Head of caudate nucleus (tissue), 42 donors: ENCODE measurements at places on chromosomes 5 and 9.

GRCh38 chr5:141260458-141261237 lies 15.5 kb downstream of the PCDHB15 start:
- DNase-seq, result no peak

GRCh38 chr9:125126019-125126746 lies 17.1 kb downstream of the SCAI start:
- DNase-seq, result peak; percentile 50

DNA sequence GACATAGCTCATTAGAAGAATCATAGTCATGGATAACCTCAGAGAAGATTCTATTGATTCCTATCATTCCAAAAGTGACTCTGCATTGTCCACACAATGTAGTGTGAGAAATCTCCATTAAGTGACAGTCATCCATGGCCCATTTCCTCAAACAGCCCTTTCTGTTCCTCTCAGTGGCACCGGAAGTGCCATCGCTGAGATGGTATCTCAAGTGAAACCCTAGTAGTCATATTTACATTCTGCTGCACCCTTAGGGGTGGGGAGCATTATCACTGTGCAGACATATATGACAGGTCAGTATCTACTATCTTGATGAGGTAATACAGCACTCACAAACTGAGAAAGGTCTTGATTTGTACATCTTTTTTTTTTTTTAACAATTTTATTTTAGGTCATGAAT lies 55.4 kb upstream of the MIER3 start:
- DNase-seq, result no peak

- no peak for DNase-seq
Measured at GRCh38 chr5:55905251-55905650, 54.1 kb downstream of the IL31RA start.

- no peak for DNase-seq
Measured at GRCh38 chr5:80239680-80240367, 16.0 kb downstream of the SERINC5 start.

DNA sequence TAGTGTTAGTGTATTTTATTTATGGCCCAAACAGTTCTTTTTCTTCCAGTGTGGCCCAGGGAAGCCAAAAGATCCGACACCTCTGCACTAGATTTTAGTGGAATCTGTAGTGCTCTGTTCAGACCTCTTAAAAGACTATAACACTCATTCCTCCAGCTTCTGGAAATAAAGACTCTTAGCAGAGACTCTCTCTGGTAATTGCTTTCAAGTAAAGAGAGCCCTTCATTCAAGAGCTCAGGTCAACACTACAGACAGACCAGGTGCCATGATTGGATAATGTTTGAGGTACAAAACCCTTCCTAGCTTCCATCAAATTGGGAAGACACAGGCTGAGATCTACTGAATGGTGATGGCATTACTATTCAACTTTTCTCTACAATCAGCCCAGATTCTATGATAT lies 255.8 kb downstream of the PRDM9 start:
- no peak for DNase-seq

GRCh38 chr5:57276353-57276752 lies 102.5 kb downstream of the GPBP1 start:
- DNase-seq, result no peak

- no peak for DNase-seq
Measured at GRCh38 chr9:18073002-18073401, 401.0 kb upstream of the ADAMTSL1 start.

DNA sequence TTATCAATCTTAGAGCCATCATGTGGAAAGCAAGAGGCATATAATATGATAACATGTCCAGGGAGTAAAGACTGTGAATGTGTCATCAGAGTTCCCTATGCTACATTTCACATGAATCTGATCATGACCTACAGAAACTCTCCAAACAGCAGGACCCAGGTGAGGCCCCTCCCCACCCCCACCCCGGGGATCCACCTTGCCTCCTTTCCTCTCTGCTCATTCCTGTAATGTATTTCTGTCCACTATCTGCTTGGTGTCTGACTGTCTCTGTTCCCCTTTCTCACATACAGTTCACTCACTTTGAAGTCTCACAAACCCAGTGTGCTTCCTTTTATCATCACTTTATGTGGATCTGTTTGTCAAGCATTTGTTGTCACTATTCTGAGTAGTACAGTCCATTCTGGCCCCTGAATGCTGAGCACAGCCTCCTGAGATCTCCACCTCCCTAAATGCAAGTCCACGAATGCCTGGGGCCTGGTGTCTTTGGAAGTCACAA lies 76.4 kb upstream of the SMARCA2 start:
- no peak for DNase-seq

DNA sequence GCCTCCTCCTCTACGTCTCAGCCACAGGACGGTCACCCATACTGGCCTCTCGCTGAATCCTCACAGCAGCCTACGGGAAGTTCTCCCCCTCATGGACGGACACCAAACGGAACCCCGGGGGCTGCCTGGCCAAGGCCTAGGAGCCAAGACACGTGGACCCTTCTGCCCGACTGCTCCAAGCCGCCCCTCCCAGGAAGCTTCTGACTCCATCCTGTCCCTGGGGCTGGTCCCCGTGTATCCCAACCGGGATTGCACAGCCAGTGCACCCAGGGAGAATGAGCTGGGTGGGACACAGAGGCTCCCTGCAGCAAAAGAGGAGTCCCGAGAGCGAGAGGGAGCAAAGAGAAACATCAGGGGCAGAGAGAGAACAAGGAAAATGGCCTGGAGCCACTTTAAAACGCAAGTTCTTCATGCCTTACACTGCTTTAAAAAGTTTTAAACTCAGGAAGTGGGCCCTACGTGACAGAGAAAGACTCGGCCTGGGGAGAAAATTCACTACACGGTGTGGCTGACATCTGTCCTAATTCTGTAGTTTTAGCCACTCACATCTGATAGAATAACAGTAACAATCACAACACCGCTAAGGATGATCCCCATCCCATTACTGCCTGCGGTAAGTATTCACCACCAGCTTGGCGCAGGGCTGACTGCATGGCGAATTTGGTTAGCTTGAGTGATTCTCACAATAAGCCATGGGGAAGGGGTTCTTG lies 3.0 kb downstream of the FAM78A start:
- DNase-seq, result no peak

DNA sequence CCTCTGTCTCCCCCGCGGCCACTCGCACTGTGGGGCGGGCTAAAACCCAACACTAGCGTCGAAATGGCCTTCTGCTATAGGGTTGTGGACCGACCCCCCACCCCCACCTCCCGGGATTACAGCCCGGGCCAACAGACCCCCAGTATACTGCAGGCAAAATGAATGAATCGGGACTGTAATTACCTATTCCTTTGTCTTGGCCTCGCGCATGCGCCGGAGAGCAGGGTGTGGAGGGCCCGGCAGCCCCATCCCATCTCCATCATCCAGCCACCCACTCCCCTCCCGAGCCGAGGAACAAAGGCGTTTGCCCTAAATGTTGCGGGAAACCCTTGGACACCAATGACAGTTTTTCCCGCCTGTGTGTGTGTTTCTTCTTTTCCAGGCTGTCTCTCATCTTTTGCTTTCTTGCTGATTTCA lies 1.6 kb downstream of the BASP1 start:
- DNase-seq, result peak; percentile 68

GRCh38 chr5:78612227-78613150 lies 36.1 kb downstream of the LHFPL2 start:
- DNase-seq, result no peak

GRCh38 chr5:180799902-180800801 lies 2.5 kb downstream of the MGAT1 start:
- DNase-seq, result no peak
